GM13977 (cell line): ENCODE measurements at places on chromosomes 6 and 20.

- DNase-seq = no peak
Measured at GRCh38 chr20:24828992-24829648, 119.9 kb upstream of the CST7 start.

GRCh38 chr6:139518556-139519091, 144.2 kb upstream of the CITED2 start:
- no peak for DNase-seq

- peak; percentile 4 for DNase-seq
Measured at GRCh38 chr20:31640259-31640658, 2.5 kb downstream of the COX4I2 start.

DNA sequence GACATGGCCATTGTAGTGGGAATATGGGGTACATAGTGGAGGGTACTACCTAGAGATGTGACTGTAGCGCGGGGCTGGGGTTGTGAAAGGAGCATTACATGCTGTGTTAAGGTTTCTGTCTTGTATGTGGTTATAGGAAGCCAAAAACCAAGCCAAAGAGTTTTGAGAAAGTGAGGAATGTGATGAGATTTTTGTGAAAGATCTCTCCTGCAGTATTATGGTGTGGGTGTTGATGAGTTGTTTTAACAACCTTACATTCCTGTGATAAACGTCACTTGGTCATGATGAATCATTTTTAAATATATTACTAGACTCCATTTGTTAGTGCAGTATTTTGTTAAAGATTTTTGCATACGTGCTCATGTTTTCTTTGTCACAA, 48.9 kb downstream of the ZFAND3 start:
- no peak for DNase-seq

GRCh38 chr20:15756002-15756753, 817.1 kb downstream of the KIF16B start:
- no peak for DNase-seq

DNA sequence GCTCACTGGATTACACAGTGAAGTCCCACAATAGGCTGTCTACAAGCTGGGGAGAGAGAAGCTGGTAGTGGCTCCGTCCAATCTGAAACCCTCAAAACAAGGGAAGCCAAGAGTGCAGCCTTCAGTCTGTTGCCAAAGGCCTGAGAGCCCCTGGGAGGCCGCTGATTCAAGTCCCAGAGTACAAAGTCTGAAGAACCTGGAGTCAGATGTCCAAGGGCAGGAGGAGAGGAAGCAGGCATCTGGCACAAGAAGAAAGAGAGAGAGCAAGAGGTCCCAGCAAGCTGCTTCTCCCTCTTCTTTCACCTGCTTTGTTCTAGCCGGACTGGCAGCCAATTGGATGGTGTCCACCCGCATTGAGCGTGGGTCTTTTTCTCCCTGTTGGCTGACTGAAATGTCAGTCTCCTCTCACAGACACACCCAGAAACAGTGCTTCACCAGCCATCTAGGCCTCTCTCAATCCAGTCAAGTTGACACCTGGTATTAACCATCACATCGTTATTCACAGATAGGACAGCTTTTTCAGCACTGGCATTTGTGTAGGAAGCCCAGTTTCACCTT, 51.2 kb downstream of the CRYBG1 start:
- DNase-seq = no peak

DNA sequence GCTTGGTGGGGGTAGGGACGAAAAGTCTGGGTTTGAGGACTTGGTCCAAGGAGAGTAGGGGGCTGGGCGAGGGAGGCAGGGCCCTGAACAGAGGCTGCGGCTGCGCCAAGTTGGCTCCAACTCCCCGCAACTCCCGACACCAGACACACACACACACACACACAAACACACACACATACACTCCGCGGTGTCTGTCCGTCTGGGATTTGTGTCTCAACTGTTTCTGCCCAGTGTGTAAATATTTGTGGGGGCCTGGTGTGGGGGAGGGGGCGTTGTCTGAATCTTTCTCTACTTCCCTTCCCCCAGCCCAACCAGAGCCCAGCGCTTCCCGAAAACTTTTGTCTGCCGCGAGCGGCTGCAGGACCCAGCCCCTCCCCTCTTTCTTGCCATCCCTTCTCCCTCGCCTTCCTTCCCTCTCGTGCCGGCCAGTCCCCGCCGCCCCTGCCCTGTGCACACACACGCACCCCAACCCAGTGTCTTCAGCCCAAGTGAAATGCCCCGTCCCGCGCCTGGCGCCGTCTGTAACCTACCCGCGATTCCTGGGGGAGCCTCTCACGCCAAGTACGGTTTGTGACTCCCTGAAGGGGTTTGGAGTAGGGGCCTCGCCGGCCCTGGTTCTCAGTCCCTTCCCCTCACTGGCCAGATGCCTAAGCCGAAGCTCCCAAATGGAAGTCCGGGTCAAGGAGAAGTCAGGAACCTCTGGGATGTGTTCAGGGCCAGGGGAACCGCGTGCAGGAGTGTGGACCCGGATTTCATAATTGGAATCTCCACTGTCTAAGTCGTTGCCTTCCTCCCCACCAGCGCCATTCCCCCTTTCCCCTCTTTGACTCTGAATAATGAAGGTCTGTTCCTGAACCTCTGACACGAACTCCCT, 904 bp downstream of the MDFI start:
- DNase-seq = no peak

- no peak for DNase-seq
Measured at GRCh38 chr6:154428897-154429296, 72.3 kb upstream of the IPCEF1 start.

DNA sequence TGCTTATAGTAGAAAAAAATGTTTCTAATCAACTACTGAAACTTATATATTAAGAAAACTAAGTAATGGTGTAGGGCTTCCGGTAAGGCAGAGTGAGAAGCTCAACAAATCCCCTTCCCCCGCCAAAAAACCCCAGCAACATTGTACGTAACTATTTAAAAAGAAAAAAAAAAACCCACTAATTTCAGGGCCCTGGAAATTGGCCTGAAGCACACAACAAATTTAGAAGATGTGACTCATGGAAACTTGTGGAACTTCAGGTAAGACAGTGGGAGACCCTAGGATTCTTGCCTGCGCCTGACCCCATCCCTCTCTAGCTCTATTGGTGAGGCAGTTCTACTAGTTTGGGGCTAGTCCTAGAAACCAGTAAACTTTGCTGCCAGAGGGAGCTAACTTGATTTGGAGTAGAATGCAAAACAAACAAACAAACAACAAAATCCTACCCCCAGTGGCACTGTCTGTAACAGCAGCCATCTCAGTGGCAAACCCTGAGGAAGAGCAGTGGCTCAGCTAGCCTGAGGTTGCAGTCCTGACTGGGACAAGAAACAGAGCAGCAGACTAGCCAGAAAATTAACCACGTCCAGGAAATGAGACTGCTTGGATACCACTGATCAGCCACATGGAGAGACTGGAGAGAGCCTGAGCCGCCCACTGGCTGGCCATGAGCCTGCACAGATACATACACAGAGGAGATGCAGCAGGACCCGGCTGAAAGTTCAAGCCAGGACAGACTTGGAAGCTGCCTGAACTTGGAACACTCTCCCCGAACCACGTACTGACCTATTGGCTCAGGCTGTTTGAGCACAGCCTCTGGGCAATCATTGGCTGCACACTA, 135.1 kb downstream of the TBXT start:
- DNase-seq = no peak

DNA sequence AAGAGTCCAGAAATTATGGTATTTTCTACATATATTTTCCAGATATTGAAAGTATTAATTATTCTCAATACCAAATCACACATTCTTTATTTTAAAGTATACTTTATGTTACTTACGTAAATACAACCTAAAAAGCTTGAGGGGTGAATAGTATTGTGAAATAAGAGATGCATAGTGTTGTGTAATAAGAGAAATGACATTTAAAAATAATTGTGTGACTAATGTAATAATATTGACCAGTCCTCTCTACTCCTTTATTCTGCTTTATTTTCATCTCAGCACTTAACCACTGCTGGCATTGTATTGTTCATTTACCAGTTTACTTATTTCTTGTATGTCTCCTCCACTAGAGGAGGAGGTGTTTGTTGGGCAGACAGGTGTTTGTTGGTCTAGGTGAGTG, 135.6 kb downstream of the EYA4 start:
- no peak for DNase-seq

GRCh38 chr20:32675223-32675975, 1.7 kb upstream of the C20orf203 start:
- DNase-seq = no peak

DNA sequence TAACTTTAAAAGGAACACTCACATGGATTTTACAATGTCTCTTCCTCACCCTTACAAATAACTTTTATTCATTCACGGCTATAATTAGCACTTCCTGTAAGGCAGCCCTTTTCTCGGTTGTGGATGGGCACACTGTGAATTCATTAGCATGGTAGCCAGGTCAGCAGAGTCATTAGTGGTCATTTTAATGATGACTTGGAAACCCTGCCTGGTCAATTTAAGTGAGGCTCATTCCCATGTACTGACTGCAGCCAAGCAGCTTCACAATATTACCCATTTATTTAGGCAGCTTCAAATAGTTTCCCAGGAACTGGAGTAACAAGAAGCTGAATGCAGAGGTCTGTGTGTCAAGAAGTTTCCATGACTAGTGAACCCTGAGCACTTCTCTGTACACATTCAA, 248.8 kb downstream of the KHDC1L start:
- no peak for DNase-seq

- DNase-seq = no peak
Measured at GRCh38 chr6:2543321-2543720, 207.4 kb downstream of the MYLK4 start.

GRCh38 chr6:119879731-119880130, 530.2 kb upstream of the MAN1A1 start:
- DNase-seq = no peak

GRCh38 chr20:5660346-5660745, 89.9 kb upstream of the SHLD1 start:
- no peak for DNase-seq

- DNase-seq = no peak
Measured at GRCh38 chr6:137724495-137725211, 142.4 kb upstream of the TNFAIP3 start.

DNA sequence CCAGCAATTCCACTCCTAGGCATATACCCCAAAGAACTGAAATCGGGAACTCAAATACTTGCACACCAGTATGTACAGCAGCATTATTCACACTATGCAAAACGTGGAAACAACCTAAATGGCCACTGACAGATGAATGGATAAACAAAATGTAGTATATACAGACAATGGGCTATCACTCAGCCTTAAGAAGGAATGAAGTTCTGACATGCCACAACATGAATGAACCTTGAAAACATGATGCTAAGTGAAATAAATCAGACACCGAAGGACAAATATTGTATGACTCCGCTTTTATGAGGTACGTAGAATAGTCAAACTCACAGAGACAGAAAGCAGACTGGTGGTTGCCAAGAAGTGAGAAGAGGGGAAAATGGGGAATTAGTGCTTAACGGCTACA, 59.1 kb upstream of the CCN6 start:
- DNase-seq = no peak

DNA sequence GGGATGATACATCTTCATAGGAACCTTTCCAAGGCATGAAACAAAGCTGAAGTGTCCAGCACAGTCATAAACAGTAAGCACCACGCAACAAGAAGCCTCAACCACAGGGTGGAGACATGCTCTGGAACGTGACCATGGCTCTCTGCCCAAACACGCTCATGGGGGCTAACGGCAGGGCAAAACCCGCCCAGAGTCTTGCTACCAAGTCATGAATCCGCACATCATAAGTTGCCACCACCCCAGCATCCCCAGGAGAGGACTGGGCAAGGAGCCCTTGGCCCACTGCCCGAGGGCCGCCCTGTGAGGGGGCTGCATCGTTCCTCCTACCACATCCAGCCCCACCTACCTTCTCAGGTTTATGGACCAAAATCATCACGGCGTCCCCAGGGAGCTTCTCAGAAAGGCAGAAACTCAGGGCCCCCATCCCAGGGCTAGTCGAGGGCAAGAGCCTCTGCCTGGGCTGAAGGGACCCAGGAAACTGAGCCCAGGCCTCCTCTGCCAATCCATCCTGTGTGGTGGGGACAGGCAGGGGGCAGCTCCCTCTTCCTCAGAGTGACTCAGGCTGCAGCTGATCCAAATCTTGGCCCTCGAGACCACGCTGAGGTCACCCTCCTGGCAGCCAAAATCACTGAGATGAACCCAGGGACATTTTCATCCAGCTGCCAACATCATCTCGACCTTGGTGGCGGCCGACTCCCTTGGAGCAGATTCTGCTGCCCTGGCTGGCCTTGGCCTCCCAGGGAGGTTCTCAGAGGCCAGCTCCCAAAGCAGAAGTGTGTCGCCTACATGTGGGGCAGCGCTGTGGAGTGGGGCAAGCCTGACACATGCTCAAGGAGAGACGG, 42.6 kb downstream of the BMP7 start:
- no peak for DNase-seq

GRCh38 chr6:13395272-13396237, 67.2 kb upstream of the TBC1D7 start:
- DNase-seq = peak; percentile 55

DNA sequence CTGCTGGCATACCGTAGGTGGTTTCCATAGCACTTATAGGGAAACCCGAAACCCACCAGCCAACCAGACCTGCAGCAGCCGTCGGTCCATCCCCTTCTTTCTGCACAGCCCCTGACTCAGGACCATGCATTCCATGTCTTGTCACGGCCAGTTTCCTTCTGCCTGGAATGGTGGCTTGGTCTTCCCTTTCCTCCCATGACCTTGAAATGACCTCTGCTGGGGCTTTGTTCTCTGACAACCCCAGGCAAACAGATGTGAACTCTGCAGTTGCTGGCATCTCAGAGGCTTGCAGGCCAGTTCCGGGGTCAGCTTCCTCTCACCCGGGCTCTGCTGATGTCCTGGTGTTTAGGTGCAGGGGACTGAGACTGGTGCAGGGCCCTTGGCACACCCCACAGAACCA, 250.8 kb downstream of the SMOC2 start:
- no peak for DNase-seq

DNA sequence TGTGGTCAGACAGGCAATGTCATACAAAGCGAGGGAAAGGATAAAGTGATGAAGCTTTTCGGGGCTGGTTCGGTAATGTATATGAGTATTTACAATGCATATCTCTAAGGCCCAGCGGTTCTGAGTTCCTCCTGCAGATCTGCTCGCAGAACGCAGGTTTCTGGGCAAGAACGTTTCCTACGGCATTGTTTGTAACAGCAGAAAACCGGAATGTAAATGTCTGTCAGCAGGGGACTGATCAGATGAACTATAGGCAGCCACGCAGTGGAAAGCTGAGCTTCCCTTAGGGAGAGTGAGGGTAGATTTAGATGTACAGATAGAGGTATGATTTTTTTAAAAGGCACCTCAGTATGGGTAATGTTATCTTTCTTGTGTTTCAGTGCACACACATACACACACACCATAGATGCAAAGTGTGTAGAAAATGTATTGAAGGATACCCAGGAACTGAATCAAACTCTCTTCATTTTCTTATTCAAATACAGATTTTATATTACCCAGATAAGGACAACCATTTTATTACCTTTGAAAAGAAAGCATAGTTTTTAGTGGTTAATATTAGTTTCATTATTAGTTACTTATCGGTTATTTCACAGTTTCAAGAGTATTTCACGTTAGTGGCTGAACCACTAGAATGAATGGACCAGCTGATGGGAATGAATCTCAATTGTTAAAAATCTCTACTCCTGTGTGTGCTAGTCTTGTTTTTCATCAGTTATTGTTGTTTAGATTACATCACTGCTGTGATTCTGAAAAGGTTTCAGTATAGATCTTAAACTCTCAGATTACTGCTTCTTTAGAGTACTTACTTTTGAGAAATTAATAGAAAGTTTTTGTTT, 56.2 kb downstream of the SNX9 start:
- peak; percentile 52 for DNase-seq
